Endodermal cell (in vitro differentiated cells): ENCODE measurements at places on chromosomes 6 and 20.

DNA sequence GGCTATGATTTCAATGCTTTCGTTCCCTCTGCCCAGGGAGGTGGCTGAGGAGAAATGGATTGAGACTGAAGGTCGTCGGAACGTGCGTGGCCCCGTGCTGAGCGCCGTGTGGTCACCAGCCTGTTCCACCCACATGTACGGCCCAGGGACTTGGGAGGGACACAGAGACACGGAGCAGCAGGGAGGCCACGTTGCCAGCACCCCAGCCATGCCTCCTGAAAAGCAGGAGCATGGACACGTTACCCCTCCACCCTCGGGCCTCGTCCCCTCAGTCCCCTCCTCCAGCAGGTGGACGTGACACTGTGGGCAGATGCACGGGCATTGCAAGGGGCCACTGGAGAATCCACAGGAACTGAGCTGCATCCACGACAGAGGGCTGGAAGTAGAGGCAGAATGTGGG, 133.1 kb upstream of the CST7 start:
- no peaks in the 10 kb centered on the region for H3K27me3 ChIP-seq
- H3K36me3 ChIP-seq, result no peaks in the 10 kb centered on the region
- DNase-seq, result no peak
- no peaks in the 10 kb centered on the region for H3K4me1 ChIP-seq
- H3K27ac ChIP-seq, result no peak overlapping the region
- no peak overlapping the region for H3K4me3 ChIP-seq

GRCh38 chr20:47821481-47822100, 36.3 kb upstream of the SULF2 start:
- no peaks in the 10 kb centered on the region for H3K36me3 ChIP-seq
- DNase-seq, result peak; percentile 60
- no peak overlapping the region for H3K27ac ChIP-seq

DNA sequence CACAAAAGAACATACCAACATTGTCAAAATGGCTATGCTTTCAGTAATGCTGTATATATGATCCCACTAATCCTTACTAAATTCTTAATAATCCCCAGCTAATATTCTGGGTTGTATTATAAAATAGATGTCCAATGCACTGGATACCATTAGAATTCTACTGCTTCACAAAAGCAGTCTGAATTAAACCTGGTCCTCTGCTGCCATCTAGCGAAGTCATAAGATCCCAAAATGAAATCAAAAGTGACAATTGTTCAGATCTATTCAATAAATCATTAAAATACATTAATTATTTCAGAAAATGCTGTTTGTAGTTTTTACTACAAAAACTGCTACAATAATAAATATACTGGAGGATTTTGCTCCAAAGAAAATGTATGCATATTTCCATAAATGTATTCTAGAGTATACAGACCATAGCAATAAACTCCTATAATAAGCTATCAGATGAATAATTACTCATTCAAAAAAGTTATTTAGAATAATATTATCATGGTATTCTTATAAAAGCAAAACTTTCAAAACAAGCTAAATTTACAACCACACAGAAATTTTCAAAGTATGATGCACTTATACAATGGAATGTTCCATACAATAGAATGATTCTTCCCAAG, 92.6 kb downstream of the RNGTT start:
- no peaks in the 10 kb centered on the region for H3K36me3 ChIP-seq
- H3K27ac ChIP-seq, result no peak overlapping the region
- H3K4me3 ChIP-seq, result no peak overlapping the region

- H3K4me3 ChIP-seq, result no peak overlapping the region
- H3K4me1 ChIP-seq, result no peaks in the 10 kb centered on the region
- H3K27ac ChIP-seq, result no peak overlapping the region
These were observed 60.7 kb downstream of the FAM120B start for GRCh38 chr6:170367241-170367640.

DNA sequence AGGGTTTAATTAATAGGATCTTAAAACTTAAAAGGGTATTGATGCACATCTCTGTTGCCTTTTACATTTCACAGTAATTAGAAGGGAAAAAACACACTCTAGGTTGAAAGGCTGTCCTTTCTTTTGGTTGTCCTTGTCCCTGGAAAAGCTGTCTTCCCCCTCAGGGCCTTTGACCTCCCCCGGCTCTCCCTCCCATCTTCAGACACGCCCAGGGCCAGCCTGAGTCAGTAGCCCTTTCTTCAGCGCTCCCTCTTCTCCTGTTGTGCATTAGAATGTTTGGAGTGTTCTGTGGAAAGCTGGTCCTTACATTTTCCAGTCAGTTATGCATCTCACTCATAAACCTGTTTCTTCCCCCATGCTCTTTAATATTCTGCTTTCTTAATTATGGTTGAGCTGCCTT, 157.0 kb downstream of the MTHFD1L start:
- no peaks in the 10 kb centered on the region for H3K27me3 ChIP-seq
- H3K36me3 ChIP-seq, result peaks cover 68% of the 10 kb centered on the region
- no peak for DNase-seq
- H3K4me3 ChIP-seq, result no peak overlapping the region
- H3K4me1 ChIP-seq, result peaks cover 3% of the 10 kb centered on the region

DNA sequence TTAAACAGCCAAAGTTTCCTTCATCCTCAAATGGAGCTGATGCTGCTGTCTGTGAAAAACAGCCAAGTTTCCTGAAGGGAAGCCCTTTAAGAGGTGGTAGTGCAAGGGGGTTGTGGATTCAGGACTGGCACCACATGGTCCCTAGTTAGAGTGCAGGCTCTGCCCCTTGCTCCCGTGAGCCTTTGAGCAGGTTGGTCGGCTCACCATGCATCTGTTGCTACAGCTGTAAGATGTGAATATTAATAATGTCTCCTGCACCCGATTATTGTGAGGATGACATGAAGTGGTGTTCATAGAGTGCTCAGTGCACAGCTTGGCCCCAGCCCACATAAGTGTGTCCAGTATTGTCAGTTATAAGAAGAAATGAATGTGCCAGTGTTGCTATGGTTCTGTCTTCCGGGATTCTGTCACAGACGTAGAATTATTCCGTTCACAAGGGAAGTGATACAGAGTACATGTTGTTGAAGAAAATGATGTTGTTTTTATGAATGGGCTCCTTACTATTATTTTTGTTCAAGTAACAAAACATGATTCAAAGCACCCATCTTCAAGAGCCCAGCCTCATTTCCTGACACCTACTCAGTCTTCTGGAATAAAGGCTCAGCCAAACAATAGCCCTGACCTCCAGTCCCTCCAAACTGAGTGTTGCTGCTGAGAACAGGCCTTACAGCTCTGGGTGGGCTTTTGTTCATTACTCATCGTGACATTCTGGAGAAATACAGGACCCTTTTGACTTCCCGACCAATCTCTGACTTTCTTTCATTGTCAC, 2.9 kb upstream of the PKIG start:
- H3K4me1 ChIP-seq, result no peaks in the 10 kb centered on the region
- peak overlapping the region; percentile 75 for H3K27ac ChIP-seq
- H3K4me3 ChIP-seq, result no peak overlapping the region
- peaks cover 11% of the 10 kb centered on the region for H3K36me3 ChIP-seq
